ENCODE measurements at places on chromosomes 1 and 21. TPM values are rescaled to one million over a fixed set of nuclear protein-coding genes. Genes with fewer than 3 reads are reported as not detected.

SYTL1 gene
- 75.9 TPM for total RNA-seq

CFAP107 gene
- total RNA-seq = not detected

SPRR2A gene
- total RNA-seq = not detected

REN gene
- total RNA-seq = 0.47 TPM

NLRP3 gene
- total RNA-seq = not detected

KIF21B gene
- total RNA-seq = 6.1 TPM

NRIP1 gene
- total RNA-seq = 29.6 TPM

- no peak overlapping the region for H3K27ac ChIP-seq
- no peak for DNase-seq
- H3K4me1 ChIP-seq = no peaks in the 10 kb centered on the region
- peaks cover 13% of the 10 kb centered on the region for H3K27me3 ChIP-seq
Observed at GRCh38 chr1:159986531-159986930, 32.5 kb upstream of the SLAMF9 start.

DNA sequence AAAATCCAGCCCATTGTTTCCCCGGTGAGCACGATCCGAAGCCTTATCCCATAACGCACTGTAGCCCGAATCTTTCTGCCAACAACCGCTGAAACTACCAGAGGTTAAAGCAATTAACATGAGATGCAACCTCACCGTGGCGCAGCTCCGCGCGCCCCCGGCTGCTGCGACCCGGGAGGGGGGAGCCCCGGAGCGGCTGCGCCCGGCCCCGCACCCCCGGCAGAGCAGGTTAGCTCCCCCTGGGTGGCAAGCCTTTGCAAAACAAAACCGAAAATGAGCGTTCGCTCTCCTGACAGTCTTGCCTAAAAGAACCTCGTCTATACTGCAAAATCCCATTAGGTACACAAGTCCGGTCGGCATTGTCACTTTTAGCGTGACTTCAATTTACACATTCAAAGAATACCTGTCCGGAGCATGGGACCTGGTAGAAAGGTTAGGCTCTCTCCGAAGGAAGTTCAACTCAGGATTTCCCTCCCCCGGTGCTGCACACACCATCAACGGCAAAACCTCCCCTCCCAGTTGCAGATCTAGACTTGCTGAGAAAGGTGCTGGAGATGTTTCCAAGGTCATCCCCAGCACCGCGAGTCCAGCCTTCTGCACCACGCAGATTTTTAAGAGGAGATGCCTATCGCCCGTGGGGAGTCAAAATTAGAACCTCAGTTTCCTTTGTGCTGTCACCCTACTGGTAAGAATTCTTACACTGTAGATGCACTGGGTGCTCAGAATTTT is 107.5 kb downstream of the ZNF281 start:
- H3K36me3 ChIP-seq = no peaks in the 10 kb centered on the region
- H3K4me3 ChIP-seq = peak overlapping the region; percentile 66
- H3K27me3 ChIP-seq = no peaks in the 10 kb centered on the region
- peaks cover 5% of the 10 kb centered on the region for H3K4me1 ChIP-seq
- DNase-seq = no peak

DNA sequence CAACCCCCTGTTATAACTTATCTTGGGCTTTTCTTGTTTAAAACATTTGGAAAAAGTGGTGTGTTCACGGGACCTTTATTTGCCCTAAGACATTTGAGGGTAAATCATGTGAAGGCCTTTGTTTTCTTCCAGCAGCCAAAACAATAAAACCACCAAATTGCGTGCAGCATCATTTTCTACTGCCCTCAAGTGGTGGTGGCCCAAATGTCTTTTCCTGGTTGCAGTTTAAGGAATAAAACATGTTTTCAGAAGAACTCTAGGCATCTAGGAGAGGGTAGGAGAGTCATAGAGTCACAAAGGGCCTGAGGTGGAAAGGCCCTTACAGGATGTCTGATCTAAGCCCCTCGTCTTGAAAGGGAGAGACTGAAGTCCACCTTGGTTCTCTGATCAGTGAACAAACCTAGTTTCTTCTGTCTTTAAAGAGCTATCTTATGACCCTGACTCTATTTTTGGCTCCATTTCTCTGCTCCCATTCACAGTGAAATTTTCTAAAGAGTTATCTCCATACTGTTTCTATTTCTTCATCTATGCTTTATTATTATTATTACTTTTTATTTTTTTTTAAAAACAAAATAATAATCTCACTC is 16.0 kb upstream of the EPS15 start:
- H3K4me1 ChIP-seq = no peaks in the 10 kb centered on the region
- H3K27me3 ChIP-seq = no peaks in the 10 kb centered on the region
- DNase-seq = peak; percentile 39
- no peak overlapping the region for H3K4me3 ChIP-seq

- H3K36me3 ChIP-seq = no peaks in the 10 kb centered on the region
- H3K27me3 ChIP-seq = no peaks in the 10 kb centered on the region
- no peak for DNase-seq
- no peak overlapping the region for H3K27ac ChIP-seq
- peaks cover 4% of the 10 kb centered on the region for H3K4me1 ChIP-seq
Observed at GRCh38 chr1:234932511-234933430, 195.9 kb downstream of the TOMM20 start.

GRCh38 chr1:46070164-46070814 is 62.1 kb downstream of the PIK3R3 start:
- H3K27ac ChIP-seq = no peak overlapping the region
- H3K27me3 ChIP-seq = no peaks in the 10 kb centered on the region
- no peaks in the 10 kb centered on the region for H3K36me3 ChIP-seq
- H3K4me3 ChIP-seq = no peak overlapping the region
- H3K4me1 ChIP-seq = peaks cover 4% of the 10 kb centered on the region

DNA sequence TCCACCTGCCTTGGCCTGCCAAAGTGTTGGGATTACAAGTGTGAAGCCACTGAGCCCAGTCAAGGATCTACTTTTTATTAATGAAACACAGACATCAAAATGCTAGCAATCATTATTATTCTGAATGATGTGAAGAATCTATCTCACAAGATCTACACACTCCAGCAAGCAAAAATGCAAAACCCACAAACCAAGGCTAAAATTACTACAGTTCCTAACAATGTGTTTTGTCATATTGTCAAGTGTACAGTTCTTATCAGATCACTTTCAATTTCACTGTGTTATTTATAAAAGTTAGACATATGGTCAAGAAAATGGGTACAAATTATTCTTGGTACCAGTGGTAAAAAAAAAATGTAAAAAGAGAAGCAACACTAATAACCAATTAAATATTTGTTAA is 61.3 kb upstream of the SDC3 start:
- no peaks in the 10 kb centered on the region for H3K27me3 ChIP-seq
- peaks cover 37% of the 10 kb centered on the region for H3K36me3 ChIP-seq
- no peak for DNase-seq
- H3K4me3 ChIP-seq = no peak overlapping the region

DNA sequence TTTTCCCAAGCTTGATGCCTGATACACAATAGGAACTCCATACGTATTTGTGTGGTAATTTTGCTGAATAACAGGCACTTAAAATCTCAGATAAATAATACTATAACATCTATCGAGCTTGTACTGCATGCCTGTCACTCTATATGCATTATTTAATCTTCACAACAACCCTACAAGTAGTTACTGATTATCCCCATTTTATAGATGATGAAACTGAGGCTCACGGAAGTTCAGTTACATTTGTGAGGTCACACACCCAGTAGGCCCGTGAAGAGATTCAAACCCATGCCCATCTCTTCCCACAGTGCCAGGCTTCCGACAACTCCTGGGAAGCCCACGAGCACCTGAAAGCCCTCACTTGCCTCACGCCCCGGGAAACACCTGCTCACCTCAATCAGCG is 98.8 kb downstream of the RAVER2 start:
- H3K27ac ChIP-seq = no peak overlapping the region
- DNase-seq = no peak
- no peaks in the 10 kb centered on the region for H3K27me3 ChIP-seq
- H3K36me3 ChIP-seq = 0 out of 2 replicates have a peak, but pooled peaks cover 8% of the 10 kb centered on the region

- H3K36me3 ChIP-seq = no peaks in the 10 kb centered on the region
- H3K27me3 ChIP-seq = peaks cover 25% of the 10 kb centered on the region
- no peaks in the 10 kb centered on the region for H3K4me1 ChIP-seq
- no peak for DNase-seq
Observed at GRCh38 chr1:48164571-48164970, 57.9 kb upstream of the SLC5A9 start.

- H3K4me3 ChIP-seq = no peak overlapping the region
- no peaks in the 10 kb centered on the region for H3K4me1 ChIP-seq
- H3K27me3 ChIP-seq = no peaks in the 10 kb centered on the region
- no peak for DNase-seq
- H3K36me3 ChIP-seq = no peaks in the 10 kb centered on the region
Observed at GRCh38 chr1:215860833-215861232, 293.7 kb downstream of the KCTD3 start.

- peak; percentile 51 for DNase-seq
- H3K27me3 ChIP-seq = no peaks in the 10 kb centered on the region
- H3K4me3 ChIP-seq = peak overlapping the region; percentile 41
- no peaks in the 10 kb centered on the region for H3K36me3 ChIP-seq
- H3K4me1 ChIP-seq = peaks cover 28% of the 10 kb centered on the region
Observed at GRCh38 chr1:235908742-235909520, 42.2 kb upstream of the LYST start.

GRCh38 chr1:188406636-188407035 is 1577.9 kb downstream of the PLA2G4A start:
- no peak overlapping the region for H3K4me3 ChIP-seq
- no peaks in the 10 kb centered on the region for H3K27me3 ChIP-seq
- no peak overlapping the region for H3K27ac ChIP-seq
- no peaks in the 10 kb centered on the region for H3K4me1 ChIP-seq

GRCh38 chr1:89547563-89548116 is 23.0 kb downstream of the LRRC8B start:
- H3K36me3 ChIP-seq = no peaks in the 10 kb centered on the region
- no peak for DNase-seq
- no peak overlapping the region for H3K4me3 ChIP-seq
- no peak overlapping the region for H3K27ac ChIP-seq
- H3K27me3 ChIP-seq = no peaks in the 10 kb centered on the region

- peaks cover 34% of the 10 kb centered on the region for H3K36me3 ChIP-seq
- H3K4me1 ChIP-seq = peaks cover 30% of the 10 kb centered on the region
- H3K27ac ChIP-seq = peak overlapping the region; percentile 35
Observed at GRCh38 chr21:34865400-34866241, 183.5 kb downstream of the RUNX1 start.

GRCh38 chr1:206544562-206545257 is 37.4 kb downstream of the RASSF5 start:
- no peak overlapping the region for H3K27ac ChIP-seq
- DNase-seq = peak; percentile 37
- no peak overlapping the region for H3K4me3 ChIP-seq
- H3K36me3 ChIP-seq = no peaks in the 10 kb centered on the region

DNA sequence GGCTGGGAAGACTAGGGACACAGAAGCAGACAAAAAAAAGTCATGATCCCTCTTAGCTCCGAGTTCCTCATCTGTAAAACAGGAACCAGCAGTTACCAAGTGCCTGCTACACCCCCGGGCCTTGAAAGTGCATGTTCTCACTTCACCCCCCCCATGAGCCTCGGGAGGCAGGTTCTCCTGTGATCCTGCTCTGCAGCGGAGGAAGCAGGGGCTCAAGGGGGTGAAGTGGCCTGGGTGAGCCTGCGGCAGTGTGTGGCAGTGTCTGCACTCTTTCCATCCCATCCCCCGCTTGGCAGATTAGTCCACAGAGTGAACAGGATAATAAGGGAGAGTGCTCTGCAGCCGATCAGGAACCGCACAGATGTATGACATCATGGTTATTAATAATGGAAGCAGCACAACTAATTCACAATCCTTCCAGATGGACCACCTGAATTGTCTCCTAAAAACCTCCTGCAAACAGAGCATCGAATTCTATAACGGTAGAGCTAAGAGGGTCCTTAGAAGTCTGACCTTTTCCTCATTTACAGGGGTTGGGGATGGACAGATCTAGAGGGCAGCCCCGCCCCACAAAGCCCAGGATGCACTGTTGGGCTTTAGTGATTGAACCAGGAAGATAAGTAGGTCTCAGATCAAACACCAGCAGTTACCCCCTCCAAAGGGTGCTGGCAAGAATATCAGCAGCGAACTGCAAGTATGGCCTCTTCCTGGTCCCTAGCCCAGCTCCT is 174.1 kb upstream of the EDN2 start:
- H3K27ac ChIP-seq = no peak overlapping the region
- H3K36me3 ChIP-seq = no peaks in the 10 kb centered on the region
- H3K4me1 ChIP-seq = peaks cover 23% of the 10 kb centered on the region
- no peaks in the 10 kb centered on the region for H3K27me3 ChIP-seq

- no peaks in the 10 kb centered on the region for H3K4me1 ChIP-seq
- no peaks in the 10 kb centered on the region for H3K27me3 ChIP-seq
- H3K27ac ChIP-seq = no peak overlapping the region
- no peak overlapping the region for H3K4me3 ChIP-seq
- DNase-seq = no peak
- H3K36me3 ChIP-seq = no peaks in the 10 kb centered on the region
Observed at GRCh38 chr1:83318366-83318765, 680.6 kb downstream of the TTLL7 start.

DNA sequence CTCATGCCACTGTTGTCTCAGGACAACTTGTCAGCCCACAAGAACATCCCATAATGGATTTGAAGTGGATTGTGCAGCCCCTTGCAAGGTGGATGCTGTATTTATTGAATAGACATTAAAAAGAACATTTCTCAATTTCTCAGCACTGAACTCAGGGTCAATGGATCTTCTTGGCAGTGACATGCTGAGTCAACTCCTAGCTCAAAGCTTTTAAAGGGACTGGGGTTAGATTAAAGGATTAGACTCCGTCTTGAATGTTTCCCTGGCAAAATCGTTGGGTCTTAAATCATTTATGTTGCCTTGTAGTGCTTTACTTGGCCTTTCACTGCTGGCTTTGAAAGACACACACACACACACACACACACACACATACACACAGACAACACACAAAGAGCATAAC is 221.6 kb upstream of the PBX1 start:
- H3K27ac ChIP-seq = no peak overlapping the region
- H3K27me3 ChIP-seq = no peaks in the 10 kb centered on the region
- H3K4me1 ChIP-seq = peaks cover 3% of the 10 kb centered on the region
- no peak for DNase-seq
- no peaks in the 10 kb centered on the region for H3K36me3 ChIP-seq

- no peak overlapping the region for H3K27ac ChIP-seq
- H3K27me3 ChIP-seq = no peaks in the 10 kb centered on the region
- H3K36me3 ChIP-seq = no peaks in the 10 kb centered on the region
- H3K4me3 ChIP-seq = no peak overlapping the region
- H3K4me1 ChIP-seq = no peaks in the 10 kb centered on the region
- DNase-seq = no peak
Observed at GRCh38 chr1:184673305-184673704, 81.4 kb downstream of the EDEM3 start.

DNA sequence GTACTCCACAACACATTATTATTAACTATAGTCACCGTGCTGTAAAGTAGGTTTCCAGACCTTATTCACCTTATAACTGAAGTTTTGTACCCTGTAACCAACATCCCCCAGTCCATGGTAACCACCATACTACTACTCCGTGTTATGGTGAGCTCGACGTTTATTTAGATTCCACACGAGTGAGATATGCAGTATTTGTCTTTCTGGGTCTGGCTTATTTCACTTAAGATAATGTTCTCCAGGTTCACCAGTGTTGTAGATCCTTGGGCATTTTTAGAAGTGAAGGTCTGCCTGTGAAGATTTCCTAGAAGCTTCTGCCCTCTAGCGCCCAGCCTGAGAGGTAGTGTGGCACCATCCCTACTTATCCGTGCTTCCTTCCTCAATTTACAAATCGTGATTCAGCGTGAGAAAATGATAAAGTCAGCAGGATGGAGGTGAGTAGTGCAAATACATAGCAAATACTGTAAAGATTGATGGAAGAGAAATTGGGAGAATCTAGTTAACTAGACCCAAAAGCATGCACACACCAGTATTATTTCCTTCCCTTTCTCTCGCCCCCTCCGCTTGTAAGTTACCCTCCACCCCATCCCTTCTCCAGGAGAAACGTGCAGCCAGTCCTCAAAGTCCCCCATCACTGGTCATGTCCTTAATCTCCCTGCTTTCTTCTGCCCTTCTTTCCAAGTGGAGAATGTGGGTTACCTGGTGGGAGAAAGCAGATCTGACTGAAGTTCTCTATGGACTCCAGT is 36.0 kb upstream of the DISC1 start:
- no peak overlapping the region for H3K4me3 ChIP-seq
- no peaks in the 10 kb centered on the region for H3K36me3 ChIP-seq
- H3K27me3 ChIP-seq = no peaks in the 10 kb centered on the region
- no peak overlapping the region for H3K27ac ChIP-seq
- H3K4me1 ChIP-seq = no peaks in the 10 kb centered on the region
